ENCODE measurements at places on chromosomes 2 and 18.

- no peak for DNase-seq
Measured at GRCh38 chr2:29267720-29268119, 152.5 kb downstream of the CLIP4 start.

- DNase-seq, result no peak
Measured at GRCh38 chr2:105870062-105870461, 125.3 kb downstream of the NCK2 start.

- DNase-seq, result no peak
Measured at GRCh38 chr2:75614162-75614651, 32.4 kb upstream of the MRPL19 start.

DNA sequence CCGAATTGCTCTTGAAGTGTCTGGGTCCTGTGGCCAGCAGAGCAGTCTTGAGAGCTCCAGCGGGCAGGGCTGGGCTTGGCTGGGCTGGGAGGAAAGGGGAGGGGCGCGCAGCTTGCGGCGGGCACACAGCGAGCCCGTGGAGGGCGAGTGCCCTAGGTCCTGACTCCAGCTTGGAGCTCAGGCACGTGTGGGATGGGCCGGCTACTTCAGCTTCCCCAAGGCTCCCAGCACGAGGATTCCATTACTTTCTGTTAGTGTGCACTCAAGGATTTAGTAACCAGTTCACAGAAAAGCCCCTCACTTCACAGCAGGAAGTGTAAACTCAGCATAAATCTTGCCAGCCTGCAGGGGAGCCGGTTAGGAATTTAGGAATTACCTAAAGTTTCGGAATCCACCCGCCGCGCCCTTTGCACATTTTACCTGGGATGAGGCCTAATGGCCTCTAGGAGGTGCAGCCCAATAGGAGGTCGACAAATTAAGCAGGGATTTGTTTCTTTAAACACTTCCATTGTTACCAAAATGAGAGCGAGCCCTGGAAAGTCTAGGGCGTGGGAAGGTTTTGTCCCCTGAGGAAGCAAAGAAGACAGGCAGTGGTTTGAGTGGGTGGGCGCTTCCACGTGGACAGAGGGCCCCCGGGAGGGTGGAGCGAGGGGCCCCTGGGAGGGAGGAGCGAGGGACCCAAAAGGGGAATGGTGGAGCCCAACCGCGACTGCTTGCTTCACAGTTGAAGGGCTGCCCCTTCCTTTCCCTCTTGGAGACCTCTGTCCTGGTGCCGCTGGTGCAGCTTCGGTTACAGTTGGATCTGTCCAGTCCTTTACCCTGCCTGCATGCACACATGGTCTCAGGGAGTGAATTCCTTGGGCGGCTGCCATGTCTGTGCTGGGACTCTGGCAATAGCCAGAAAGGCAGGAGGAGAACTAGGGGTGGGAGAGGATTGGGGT, 93.3 kb downstream of the CTAGE1 start:
- no peak for DNase-seq

- no peak for DNase-seq
Measured at GRCh38 chr2:144890828-144891227, 370.9 kb upstream of the ZEB2 start.

GRCh38 chr18:63141778-63142176, 177.8 kb downstream of the BCL2 start:
- DNase-seq, result no peak

DNA sequence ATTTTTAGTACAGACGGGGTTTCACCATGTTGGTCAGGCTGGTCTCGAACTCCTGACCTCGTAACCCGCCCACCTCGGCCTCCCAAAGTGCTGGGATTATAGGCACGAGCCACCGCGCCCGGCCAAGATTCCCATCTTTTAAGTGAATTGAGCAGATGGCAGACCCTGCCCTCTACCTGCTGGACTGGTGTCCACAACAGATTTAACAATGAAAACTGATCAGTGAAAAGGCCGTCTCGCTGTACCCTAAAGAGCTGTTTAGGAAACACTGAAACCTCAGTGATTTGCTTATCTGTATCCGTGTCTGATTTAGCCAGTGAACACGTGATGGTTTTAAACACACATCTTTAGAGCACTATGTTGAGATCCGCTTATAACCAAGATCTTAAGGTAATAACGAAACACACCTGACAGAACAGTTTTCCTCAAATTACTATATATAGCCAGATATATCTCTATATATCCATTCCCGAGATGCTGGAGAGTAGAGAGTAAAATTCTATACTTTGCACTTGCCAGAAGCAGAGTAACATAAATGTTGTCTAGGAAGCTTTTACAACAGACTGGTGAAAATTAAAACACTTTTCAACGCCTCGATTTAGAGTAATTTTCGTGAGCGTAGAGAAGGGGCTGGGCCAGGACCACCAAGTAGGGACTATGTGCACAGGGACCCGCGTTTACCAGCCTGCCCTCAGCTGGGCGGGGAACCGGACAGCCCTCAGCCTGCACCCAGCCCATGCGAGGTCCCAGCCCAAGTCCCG, 594 bp downstream of the FAM161A start:
- DNase-seq, result no peak

DNA sequence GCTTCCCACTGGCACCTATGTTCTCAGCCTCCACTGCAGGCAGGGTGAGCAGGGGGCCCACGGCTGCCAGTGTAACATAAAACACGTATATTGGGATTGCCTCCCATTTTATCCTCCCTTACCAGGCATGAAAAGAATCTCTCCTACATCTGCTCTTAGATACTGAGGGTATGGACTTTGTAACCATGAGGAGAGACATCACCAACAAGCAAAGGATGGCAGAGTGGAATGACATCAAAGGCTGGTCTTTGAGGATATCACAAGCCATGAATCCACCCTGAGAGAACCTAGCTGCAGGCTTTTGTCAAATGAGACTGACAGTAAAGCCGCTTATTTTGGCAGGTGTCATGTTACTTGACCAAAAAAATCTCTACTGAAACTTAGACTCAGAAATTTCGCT, 7.4 kb downstream of the NPHP1 start:
- DNase-seq, result no peak

GRCh38 chr2:71671895-71672825, 218.8 kb downstream of the DYSF start:
- DNase-seq, result no peak

GRCh38 chr2:54677476-54678265, 45.8 kb upstream of the EML6 start:
- no peak for DNase-seq
